ENCODE measurements at places on chromosomes 7 and 10. TPM values are rescaled to one million over a fixed set of nuclear protein-coding genes. Genes with fewer than 3 reads are reported as not detected.

GRCh38 chr10:79167537-79167936 lies 98.8 kb downstream of the ZMIZ1 start:
- DNase-seq: no peak
- H3K4me3 ChIP-seq: no peak overlapping the region
- H3K36me3 ChIP-seq: no peaks in the 10 kb centered on the region
- no peak overlapping the region for H3K27ac ChIP-seq

DNA sequence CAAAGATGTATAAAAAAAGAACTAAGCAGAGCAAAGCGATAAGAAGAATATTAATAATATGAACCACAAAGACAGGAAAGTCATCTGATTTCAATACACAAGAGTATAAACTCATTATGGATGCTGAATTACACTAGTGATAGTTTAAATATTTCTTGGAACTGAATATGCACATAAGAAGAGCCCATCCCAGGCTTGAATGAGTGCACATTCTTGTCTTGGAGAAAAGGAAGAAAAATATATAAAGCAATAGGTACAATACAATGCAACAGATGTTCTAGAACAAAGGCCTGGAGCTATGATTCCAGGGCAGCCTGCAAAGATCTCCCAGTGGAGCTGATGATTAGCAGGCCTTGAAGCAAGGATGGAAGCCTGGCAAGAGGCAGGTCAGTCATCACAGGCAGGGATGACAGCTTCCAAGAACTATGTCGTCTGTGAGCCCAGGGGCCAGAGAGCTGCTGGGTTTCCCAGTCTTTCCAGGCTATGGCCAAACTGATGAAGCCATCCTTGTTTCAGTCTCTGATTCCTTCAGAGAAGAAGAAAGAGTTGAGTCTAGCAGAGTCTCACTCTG lies 277.6 kb downstream of the KCNMA1 start:
- H3K27me3 ChIP-seq: no peaks in the 10 kb centered on the region

- no peaks in the 10 kb centered on the region for H3K27me3 ChIP-seq
- no peak overlapping the region for H3K27ac ChIP-seq
Observed at GRCh38 chr10:124997771-124998623, 56.1 kb downstream of the ZRANB1 start.

Gene DPY19L1
- 1.1 TPM for polyA plus RNA-seq

DNA sequence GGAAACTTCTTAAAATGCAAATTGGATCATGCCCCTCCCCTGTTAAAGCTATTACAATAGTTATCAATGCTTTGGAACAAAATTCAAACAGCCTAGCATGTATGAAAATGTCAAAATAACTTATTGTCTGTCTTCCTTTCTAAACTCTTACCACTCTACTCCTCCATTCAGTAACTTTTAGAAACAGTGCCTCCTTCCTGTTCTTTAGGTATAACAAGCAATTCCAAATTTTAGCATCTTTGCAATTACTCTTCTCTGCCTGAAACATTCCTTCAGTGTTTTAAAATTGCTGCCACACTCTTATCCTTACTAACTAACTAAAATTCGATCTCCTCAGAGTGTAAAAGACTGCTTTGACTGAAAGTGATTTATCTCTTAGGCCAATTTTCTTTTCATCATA lies 660.4 kb upstream of the LRRTM3 start:
- H3K4me1 ChIP-seq: no peaks in the 10 kb centered on the region
- no peak overlapping the region for H3K27ac ChIP-seq
- no peaks in the 10 kb centered on the region for H3K36me3 ChIP-seq
- H3K27me3 ChIP-seq: no peaks in the 10 kb centered on the region
- H3K4me3 ChIP-seq: no peak overlapping the region

DNA sequence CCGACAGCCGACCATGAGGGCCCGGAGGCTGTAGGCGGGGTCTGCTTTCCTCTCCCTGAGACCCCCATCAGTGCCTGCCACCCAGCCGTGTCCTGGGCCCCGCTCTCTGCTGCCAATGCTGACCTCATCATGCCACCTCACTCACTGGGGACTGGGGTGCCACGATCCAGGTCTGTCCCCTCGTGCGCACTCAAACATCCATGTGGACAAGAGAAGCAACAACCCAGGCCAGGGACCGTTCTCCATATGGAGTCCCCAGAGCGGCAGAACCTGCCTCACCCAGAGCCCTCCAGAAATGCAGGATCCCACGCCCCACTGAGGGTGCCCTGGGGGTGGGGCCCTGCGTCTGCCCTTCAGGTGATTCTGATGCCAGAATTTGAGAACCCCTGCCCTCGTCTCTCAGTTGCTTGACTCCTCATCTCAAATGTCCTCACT lies 210.0 kb upstream of the PPP2R2D start:
- no peaks in the 10 kb centered on the region for H3K36me3 ChIP-seq
- no peak for DNase-seq
- H3K27ac ChIP-seq: no peak overlapping the region
- no peaks in the 10 kb centered on the region for H3K27me3 ChIP-seq

- H3K27ac ChIP-seq: no peak overlapping the region
- H3K27me3 ChIP-seq: 0 out of 2 replicates have a peak, but pooled peaks cover 6% of the 10 kb centered on the region
- H3K4me1 ChIP-seq: no peaks in the 10 kb centered on the region
- DNase-seq: no peak
- H3K36me3 ChIP-seq: no peaks in the 10 kb centered on the region
Observed at GRCh38 chr7:106957766-106958165, 86.7 kb upstream of the PRKAR2B start.

DNA sequence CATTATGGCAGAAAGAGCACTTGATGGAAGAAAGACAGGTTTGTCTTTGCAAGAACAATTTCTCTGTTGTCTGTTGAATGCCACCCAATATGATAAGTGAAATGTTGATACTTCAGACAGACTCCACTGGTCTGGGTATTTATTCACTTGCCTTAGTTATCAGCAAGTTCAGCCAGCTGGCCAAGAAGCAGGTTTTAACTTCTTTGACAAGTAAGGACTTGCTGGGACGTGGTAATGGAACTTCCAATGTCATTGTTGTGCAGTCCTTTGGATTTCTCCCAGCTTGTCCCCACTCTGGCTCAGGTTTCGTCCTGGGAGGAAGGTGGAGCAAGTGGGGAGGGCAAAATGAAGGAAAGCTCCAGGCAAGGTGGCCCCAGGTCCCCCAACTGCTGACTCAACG lies 497.4 kb downstream of the RPS24 start:
- H3K4me3 ChIP-seq: no peak overlapping the region
- no peaks in the 10 kb centered on the region for H3K27me3 ChIP-seq
- no peak overlapping the region for H3K27ac ChIP-seq
- H3K36me3 ChIP-seq: no peaks in the 10 kb centered on the region
- H3K4me1 ChIP-seq: no peaks in the 10 kb centered on the region
- DNase-seq: no peak

DNA sequence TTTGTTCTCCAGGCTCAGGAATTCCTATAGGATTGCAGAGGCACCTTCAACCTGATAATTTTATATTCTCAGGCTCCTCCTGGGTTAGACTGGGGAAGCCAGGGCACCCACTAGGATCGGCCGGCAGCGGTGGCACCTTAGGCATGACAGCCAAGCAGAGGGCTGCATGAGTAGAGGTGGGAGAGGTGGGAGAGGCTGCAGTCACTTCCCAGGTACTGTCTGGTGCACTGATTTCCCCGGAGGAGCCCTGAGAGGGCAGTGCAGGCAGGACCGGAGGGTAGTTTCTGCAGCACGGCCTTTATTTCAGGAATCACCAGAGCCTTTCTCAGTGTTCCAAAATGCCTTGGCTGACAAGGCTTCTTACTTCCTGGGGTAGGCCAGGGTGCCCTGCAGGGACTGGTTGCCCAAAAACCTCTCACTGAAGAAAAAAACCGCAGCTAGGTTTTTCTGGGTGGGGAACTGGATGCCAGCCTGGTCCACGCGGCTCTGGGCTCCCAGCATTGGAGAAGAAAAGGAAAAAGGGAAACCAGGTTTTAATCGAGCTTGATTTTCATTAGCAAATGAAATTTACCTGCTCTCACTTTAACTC lies 3.6 kb upstream of the HOXA13 start:
- H3K27ac ChIP-seq: no peak overlapping the region
- H3K27me3 ChIP-seq: peaks cover 54% of the 10 kb centered on the region
- H3K4me3 ChIP-seq: no peak overlapping the region
- no peaks in the 10 kb centered on the region for H3K4me1 ChIP-seq
- H3K36me3 ChIP-seq: no peaks in the 10 kb centered on the region
- DNase-seq: no peak

Gene TMEM184A
- polyA plus RNA-seq: not detected

Gene FFAR4
- not detected for polyA plus RNA-seq

DNA sequence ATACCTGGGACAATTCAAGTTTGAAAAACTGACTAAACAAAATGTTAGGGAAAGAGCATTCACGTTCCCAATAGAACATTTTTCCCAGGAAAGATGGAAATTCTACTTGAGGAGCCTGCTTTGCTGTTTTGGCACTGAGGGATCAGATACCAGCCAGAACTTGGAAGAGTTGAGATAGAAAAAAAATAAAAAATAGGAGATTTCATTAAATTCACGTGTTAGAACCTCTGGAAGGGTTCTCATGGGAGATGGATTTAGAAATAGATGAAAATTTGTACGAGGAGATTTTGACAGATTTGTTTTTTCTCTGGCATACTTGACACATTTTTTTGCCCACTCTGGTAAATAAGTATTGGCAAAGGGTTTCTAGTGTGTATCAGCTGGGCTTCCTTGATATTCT lies 63.7 kb downstream of the CELF2 start:
- peaks cover 12% of the 10 kb centered on the region for H3K4me1 ChIP-seq
- no peak overlapping the region for H3K4me3 ChIP-seq
- DNase-seq: no peak
- no peaks in the 10 kb centered on the region for H3K36me3 ChIP-seq
- H3K27me3 ChIP-seq: no peaks in the 10 kb centered on the region

Gene PON1
- not detected for polyA plus RNA-seq

DNA sequence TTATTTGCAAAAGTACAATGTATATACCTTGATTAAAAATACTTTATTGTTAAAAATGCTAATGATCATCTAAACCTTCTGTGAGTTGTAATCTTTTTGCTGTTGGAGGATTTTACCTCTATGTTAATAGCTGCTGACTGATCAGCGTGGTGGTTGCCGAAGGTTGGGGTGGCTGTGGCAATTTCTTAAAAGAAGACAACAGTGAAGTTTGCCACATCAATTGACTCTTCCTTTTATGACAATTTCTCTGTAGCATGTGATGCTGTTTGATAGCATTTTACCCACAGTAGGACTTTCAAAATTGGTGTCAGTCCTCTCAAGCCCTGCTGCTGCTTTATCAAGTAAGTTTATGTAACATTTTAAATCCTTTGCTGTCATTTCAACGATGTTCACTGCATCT lies 16.9 kb upstream of the ENTPD1 start:
- H3K36me3 ChIP-seq: no peaks in the 10 kb centered on the region
- peaks cover 9% of the 10 kb centered on the region for H3K4me1 ChIP-seq
- no peak overlapping the region for H3K27ac ChIP-seq
- H3K27me3 ChIP-seq: no peaks in the 10 kb centered on the region
- no peak overlapping the region for H3K4me3 ChIP-seq

- H3K4me1 ChIP-seq: no peaks in the 10 kb centered on the region
- DNase-seq: no peak
- no peaks in the 10 kb centered on the region for H3K36me3 ChIP-seq
- no peak overlapping the region for H3K4me3 ChIP-seq
Observed at GRCh38 chr10:116452338-116452720, 24.7 kb downstream of the PNLIPRP3 start.

- no peak overlapping the region for H3K4me3 ChIP-seq
- H3K4me1 ChIP-seq: no peaks in the 10 kb centered on the region
- no peaks in the 10 kb centered on the region for H3K27me3 ChIP-seq
Observed at GRCh38 chr10:49657606-49658005, 21.8 kb upstream of the C10orf53 start.

Gene NOS3
- 0.51 TPM for polyA plus RNA-seq

DNA sequence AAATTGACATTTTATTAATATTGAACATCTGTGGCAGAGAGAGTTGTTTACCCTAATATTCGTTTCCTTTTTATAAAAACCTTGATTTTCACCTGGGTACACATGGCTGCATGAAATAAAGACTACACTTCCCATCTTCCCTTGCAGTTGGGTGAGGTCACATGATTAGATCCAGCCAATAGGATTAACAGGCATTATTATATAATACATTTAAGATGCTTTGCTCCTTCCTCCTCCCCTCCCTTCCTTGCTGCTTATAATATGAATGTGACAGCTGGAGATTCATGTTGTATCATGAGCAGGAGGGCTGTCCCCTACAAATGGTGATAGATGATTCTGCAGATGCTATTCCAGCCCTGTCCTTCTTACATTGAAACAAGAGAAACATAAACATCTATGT lies 146.6 kb downstream of the SH2D4B start:
- DNase-seq: no peak
- no peaks in the 10 kb centered on the region for H3K4me1 ChIP-seq
- H3K27ac ChIP-seq: no peak overlapping the region

- peaks cover 7% of the 10 kb centered on the region for H3K36me3 ChIP-seq
- H3K4me3 ChIP-seq: no peak overlapping the region
- H3K27me3 ChIP-seq: no peaks in the 10 kb centered on the region
- no peak for DNase-seq
Observed at GRCh38 chr7:135490783-135491182, 19.1 kb downstream of the CNOT4 start.

Gene MMD2
- not detected for polyA plus RNA-seq

DNA sequence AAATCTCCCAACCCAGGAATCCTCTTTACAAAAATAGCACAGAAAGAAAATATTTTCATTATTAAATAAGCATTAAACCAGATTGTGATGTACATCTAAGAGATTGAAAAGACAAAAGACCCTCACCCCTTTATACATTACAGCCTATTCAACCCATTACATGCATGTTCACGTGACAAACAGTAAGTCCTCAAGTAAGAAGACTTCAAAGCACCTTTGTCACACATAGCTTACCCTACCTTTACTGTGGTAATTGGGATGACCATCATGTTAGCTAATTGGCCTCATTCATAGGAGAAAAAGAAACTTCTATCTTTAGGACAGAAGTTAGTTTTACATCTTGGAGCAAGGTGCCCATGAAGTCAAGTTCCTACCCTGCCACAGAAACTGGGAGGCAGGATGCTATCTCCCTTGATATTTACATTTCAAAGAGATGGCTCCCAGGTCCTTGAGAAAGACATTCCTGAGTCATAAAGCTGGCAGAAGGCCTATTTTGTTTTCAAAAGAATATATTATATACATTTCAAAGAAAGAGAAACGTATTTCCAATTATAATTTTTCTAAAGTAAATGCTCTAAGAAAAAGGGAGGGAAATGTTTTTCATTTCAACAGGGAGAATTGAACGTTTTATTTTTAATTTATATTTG lies 48.1 kb downstream of the GNAI1 start:
- H3K4me1 ChIP-seq: no peaks in the 10 kb centered on the region
- no peak overlapping the region for H3K4me3 ChIP-seq
- H3K27ac ChIP-seq: no peak overlapping the region
- no peaks in the 10 kb centered on the region for H3K27me3 ChIP-seq
- H3K36me3 ChIP-seq: no peaks in the 10 kb centered on the region

Gene SLC26A5
- not detected for polyA plus RNA-seq

GRCh38 chr10:17009212-17009700 lies 120.4 kb downstream of the CUBN start:
- no peaks in the 10 kb centered on the region for H3K36me3 ChIP-seq
- H3K27ac ChIP-seq: no peak overlapping the region
- H3K4me1 ChIP-seq: no peaks in the 10 kb centered on the region
- no peaks in the 10 kb centered on the region for H3K27me3 ChIP-seq
- DNase-seq: no peak

Gene C7orf33
- not detected for polyA plus RNA-seq

Gene TMEM176B
- polyA plus RNA-seq: not detected

GRCh38 chr10:8061274-8062211 lies 7.1 kb downstream of the GATA3 start:
- no peaks in the 10 kb centered on the region for H3K36me3 ChIP-seq
- H3K27ac ChIP-seq: peak overlapping the region; percentile 78
- DNase-seq: no peak
- H3K27me3 ChIP-seq: no peaks in the 10 kb centered on the region
- peaks cover 16% of the 10 kb centered on the region for H3K4me1 ChIP-seq
- no peak overlapping the region for H3K4me3 ChIP-seq

Data from GM12878 (cell line).